Muscle of leg (tissue), 16 donors: ENCODE measurements at places on chromosomes 13 and 19. TPM values are rescaled to one million over a fixed set of nuclear protein-coding genes. Genes with fewer than 3 reads are reported as not detected.
A peak's percentile ranks its signal among the peaks of the same experiment; 100 is the strongest.

GRCh38 chr13:48985756-48986155 lies 10.0 kb downstream of the FNDC3A start:
- no peak for DNase-seq

- peak; percentile 43 for DNase-seq
These were observed 37.8 kb downstream of the BRD4 start for GRCh38 chr19:15294561-15294990.

The GARIN5A gene
- 4.6 TPM for polyA plus RNA-seq

- DNase-seq, result no peak
These were observed 258.8 kb upstream of the IRS2 start for GRCh38 chr13:110045202-110045601.

DNA sequence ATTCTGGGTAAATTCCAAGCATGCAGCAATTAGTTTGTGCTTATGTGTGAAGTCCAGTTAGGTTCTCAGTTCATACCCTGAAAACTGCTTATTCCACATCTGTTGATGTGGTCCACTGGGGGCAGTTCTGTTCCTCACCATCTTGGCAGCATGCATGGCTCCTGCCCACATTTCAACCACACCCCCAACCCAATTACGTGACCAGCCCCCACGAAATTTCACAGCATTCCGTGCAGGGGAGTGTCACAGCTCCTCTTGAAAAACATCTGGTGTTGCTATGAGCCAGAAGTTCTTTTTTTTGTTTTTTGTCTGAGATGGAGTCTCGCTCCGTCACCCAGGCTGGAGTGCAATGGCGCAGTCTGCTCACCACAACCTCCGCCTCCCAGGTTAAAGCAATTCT lies 9.1 kb upstream of the ERVK3-1 start:
- DNase-seq, result no peak

- no peak for DNase-seq
These were observed 64.8 kb downstream of the DHRS12 start for GRCh38 chr13:51739027-51739764.

DNA sequence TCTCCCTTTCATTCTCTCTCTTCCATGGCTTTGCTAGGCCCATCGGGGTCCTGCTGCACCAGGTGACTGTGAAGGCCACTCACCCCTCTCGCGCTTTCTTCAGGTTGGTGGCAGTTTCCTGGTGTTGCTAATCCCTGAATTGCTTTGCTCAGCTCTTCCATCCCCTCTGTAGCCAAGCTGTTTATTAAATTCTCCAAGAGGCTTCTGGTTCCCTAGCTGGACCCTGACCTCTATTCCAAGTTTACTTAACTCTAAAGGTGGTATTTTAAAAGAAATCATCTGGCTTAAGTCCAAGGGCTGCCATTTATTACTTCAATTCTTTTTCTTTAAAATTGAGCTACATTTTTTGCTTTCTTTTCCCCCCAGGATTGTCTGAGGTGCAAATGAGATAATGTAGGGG lies 32.7 kb upstream of the MICU2 start:
- no peak for DNase-seq

DNA sequence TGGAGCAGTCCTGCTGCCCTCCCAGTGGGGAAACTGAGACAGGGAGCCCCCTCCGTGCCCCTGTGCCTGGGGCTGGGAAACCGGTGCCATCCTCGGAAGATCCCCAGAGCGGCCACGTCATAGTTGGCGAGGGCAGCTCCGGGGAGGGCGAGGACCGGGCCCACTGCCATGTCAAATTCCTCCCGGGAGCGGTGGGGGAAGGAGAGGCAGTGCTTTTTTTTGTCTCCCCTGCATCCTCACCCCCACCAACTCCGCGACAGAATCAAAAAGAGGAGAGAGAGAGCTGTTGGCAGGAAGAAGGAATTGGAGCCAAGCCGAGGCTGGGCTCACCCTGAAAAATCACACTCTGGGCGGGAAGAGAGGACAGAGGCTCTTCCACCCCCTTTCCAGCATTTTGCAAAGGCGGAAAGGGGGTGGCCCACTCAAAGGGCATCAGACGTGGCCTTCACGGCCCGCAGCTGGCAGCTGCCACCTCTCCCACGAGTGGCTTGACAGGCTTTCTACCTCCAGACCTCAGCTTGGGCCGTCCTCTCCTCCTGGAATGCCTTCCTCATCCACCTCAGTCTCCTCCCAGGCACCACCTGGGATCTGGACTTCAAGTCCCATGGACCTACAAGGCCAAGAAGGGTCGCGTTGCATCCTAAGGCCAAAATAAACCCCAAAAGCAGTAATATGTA lies 19.6 kb upstream of the NFIC start:
- peak; percentile 83 for DNase-seq

DNA sequence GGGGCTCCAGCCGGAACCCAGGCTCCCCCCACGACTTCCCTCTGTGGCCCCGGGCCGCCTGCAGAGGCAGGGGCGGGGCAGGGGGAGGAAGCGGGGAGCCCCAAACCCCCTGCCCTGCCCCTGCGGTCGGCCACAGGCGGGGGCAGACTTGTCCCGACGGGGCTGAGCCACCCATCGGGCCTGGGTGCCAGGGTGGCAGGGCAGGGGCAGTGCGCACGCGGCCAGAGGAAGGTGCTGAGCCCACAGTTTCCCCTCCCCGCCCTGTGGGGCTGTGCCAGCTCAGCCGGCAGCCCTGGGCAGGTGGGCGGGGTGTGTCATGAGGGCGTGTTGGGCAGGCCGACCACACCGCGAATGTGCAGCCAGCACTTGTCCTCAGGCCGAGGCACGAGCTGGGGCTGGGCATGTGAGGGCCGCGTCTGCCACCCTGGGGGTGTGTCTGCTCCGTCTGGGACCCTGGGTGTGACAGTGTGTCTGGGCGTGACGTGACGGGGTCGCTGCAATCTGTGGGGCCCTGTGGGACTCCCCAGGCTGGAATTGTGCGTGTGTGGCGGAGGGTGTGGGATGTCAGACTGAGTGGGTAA lies 17.7 kb downstream of the CCDC97 start:
- DNase-seq, result peak; percentile 75

DNA sequence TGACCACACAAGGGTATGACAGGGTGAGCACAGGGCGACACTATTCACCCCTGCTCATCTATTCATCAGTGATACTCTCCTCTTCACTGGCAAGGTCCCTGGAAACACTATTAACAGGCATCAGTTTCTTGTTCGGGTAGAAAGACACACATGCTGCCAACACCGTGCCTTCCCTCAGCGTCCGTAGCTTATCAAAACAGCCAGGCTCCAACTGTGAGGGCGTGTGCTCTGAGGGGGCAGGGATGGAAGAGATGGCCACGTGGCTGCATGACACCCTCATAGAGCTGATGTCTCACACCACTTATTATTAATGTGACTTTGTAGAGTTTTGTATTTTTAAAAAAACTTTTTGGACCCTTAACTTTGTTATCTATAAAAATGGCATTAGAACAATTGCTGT lies 160.3 kb downstream of the ITGBL1 start:
- DNase-seq, result no peak

GRCh38 chr19:35901854-35902661 lies at the start of gene HCST:
HCST (plus strand) TSS chr19:35902529; CDS start chr19:35902594, 65 bp downstream.
- DNase-seq, result peak; percentile 52

GRCh38 chr19:36915992-36916830 lies at the start of the genes ZNF568 and ZNF829:
ZNF568 (plus strand) TSS chr19:36916332; CDS start chr19:36922771, 6,439 bp downstream.
ZNF829 (minus strand) TSS chr19:36916291; CDS start chr19:36915167, 1,124 bp downstream.
- DNase-seq, result peak; percentile 97

GRCh38 chr19:48401287-48401686 lies 7.8 kb downstream of the GRIN2D start:
- DNase-seq, result no peak

The CABP5 gene
- polyA plus RNA-seq, result not detected

The TMEM205 gene
- polyA plus RNA-seq, result 45.7 TPM

GRCh38 chr13:113768018-113768905 lies 9.2 kb downstream of the TMEM255B start:
- no peak for DNase-seq

DNA sequence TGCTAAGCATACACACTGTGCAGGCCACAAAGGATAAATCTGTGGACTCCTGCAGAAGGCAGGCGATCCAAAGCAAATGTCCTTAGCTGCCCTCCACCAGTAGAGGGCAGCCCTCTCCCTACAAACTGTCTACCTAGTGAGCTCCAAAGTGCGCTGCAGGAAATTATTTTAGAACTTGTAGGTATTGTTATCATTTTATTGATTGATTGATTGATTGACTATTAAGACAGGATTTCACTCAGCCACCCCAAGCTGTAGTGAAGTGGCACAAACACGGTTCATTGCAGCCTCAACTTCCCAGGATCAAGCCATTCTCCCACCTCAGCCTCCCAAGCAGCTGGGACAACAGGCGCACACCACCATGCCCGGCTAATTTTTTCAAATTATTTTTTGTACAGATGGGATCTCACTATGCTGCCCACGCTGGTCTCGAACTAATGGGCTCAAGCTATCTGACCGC lies 37.3 kb downstream of the RNF6 start:
- peak; percentile 83 for DNase-seq

DNA sequence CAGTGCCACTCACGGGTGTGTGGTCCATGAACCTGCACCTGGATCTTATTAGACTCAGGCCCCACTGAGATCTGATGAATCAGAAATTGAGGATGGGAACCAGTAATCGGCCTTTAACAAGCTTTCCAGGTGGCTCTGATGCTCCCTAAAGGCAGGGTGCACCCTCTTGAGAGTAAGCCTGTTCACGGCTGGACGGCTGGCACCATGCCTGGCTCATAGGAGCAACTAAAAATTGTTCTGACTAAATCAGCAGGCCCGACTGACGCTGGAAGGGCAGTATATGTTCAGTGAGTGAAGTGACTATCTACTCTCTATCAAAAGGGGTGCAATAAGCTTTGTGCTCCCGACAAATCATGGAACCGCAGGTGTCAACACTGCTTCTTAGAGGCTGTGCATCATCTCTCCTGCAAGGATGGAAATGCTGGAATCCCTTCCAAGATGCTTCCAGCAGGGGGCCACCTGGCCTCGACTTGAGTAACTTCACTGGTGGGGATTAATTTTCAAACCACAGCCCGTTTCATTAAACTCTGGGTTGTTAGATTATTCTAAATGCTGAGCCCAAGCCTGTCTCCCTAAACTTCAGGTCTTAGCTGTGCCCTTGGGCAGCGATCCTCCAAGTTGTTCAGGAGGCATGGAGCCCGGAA lies 28.4 kb downstream of the TMTC4 start:
- peak; percentile 25 for DNase-seq

- no peak for DNase-seq
These were observed 10.2 kb upstream of the SLC7A9 start for GRCh38 chr19:32879741-32880140.

GRCh38 chr19:3397266-3398022 lies 31.1 kb downstream of the NFIC start:
- no peak for DNase-seq

GRCh38 chr19:52990759-52991418 lies 22.8 kb upstream of the ERVV-1 start:
- DNase-seq, result no peak

DNA sequence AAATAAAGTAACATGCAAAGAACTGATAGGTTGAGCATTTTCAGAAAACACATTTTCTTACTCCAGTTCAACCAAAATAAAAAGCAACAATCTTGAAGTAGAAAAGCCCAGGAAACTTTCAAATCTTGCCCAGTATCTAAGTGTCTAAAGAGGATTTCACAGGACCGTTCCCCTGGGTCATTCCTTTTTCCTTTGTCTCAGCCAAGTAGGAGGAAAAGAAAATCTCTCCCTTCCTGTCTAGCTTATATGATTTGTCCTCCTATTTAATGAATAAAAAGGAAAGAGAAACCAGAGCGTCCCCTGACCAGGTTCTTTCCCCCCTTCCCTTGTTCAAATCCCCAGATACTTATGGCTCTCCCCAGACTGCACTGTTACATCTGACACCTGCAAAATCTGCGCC lies 248.0 kb downstream of the KCTD12 start:
- DNase-seq, result peak; percentile 97

DNA sequence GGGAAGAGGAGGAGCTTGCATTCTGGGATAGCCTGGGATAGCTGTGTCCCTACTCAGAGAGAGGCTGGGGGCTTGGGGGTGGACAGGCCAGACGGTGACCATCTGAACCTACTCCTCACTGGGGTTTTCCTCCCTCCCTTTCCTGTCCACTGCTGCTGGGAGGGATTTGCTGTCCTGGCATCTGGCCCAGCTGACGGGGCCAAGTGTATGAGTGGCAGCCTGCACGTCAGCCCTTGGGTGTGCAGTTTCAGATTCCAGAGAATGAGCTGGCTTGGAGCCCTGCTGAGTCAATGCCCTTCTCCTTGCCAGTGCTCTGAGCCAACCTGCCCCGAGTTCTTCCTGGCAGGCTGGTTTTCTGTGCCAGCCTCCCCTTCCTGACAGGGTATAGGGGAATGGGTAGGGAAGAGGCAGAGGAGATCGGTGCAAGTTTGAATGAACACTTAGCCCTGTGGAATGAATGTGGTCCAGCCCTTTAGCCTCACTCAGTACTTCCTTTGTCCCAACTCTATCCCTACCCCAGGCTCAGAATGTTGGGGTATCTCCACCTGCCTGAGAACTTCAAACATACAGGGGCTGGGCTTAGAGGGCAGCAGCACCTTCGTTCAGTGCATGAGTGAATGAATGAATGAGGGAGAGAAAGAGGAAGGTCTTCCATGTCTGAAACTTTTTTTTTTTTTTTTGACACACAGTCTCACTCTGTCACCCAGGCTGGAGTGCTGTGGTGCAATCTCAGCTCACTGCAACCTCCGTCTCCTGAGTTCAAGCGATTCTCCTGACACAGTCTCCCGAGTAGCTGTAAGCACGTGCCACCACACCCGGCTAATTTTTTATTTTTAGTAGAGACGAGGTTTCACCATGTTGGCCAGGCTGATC lies 1.8 kb upstream of the ANGPTL4 start:
- peak; percentile 96 for DNase-seq

DNA sequence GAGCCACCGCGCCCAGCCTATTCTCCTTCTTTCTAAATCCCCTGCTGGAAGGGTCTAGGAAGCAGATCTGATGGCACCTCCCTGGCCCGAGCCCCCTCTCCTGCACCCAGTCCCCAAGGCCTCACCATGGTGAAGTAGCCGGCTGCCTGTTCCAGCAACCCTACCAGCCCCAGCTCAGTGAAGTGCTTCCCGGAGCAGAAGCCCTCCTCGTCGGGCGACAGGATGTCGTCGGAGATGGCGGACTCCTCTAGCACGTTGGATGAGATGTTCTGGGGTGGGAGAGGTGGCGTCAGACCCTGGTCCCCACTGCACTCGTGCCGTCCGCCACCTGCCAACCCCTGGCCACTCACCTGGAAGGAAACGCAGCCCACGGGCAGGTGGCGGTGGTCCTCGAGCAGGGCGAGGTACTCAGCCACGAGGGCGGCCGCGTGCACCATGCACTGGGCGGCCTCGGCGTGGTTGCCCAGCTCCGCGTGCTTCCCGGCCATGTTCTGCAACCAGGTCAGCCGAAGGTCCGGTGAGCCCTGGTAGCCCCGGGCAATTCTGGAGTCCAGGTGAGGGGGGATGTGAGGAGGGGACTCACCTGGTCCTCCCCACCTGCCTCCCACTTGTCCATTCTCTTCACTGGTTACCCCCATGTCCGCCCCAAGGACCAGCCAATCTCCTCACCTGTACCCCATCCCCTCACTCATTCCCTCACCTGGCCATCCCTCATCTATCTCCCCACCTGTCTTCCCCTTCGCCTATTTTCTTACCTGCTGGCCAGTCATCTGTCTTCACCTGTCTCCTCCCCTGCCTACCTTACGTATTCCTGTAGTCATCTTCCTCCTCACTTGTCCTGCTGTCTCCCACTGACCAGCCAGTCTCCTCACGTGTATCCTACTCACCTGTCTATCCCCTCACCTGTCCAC lies 11.5 kb upstream of the KANK2 start:
- no peak for DNase-seq
